ENCODE measurements at places on chromosomes 3 and 15.

DNA sequence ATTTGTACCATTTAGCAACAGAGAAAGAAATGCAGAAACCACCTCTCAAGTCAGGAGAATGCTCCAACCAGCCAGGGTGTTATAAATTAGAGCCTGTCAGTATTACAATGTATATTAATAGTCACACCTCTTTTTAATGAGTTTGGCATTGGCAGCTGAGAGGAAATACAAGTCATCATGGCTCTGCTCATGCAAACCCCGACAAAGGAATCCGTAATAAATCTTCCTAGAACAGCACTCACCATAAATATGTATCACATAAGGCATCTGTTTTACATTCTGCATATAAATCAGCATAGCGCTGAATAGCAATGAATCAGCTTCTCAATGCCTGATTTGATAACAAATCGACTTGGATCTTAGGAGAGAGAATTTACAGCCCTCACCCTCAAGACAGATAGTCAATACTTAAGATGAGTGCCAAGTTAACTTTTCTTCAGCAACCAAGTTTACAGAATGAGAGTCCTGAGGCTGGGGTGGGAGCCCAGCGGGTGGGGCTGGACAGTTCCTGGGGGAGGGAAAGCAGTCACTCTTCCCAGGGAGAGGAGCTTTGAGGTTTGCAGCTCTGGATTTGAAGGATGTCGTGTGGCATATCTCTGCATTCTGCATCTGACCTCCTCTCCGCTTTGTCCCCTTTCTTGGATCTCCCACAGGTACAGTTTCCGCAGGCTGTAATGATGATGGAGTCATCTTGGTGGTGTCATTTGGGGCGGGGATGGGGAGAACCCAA is 1034.4 kb upstream of the NR2F2 start:
- no peak for DNase-seq

DNA sequence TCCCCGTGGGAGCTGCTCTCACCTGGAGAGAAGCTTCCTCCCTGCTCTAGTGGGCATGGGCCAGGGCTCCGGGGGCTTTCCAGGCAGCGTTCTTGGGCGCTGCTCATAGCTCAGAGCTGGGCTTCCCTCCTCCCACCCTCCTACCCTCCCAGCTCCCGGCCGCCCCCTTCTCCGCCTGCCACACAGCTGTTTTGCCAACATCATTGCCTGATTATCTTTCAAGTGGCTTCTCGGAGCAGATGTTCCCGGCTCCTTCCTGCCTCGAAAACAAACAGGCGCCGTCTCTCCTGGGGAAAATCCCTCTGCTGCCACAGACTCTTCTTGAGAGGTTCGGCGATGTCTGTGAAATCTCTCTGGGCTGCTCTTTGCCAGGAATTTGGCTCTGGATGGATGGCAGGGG is 195.6 kb downstream of the RPLP1 start:
- DNase-seq, result no peak

DNA sequence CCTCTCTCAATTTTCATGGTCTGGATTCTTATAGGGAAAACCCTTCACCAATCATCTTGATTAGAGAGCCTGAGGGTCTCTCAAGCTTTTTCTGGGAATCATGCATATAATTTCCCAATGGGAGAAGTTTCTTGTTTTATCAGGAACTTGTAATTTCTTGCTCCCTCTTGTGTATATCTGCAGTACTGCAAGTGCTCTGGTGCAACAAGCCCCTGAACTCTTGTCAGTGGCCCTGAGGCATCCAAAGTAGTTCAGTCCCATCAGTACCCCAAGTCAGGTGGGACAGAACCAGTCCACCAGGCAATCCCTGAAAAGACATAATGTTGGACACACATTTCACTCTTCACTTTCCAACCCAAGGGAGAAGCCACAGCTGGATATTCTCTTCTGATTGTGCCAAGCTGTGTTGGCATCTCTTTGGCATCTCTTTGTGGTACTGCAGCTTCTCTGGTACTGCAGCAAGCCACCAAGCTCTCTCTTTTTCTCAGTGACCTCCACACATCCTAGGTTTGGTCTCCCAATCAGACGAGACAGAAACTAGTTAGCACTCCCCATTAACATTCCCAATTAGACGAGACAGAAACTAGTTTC is 214.5 kb downstream of the ZIC4 start:
- peak; percentile 35 for DNase-seq

DNA sequence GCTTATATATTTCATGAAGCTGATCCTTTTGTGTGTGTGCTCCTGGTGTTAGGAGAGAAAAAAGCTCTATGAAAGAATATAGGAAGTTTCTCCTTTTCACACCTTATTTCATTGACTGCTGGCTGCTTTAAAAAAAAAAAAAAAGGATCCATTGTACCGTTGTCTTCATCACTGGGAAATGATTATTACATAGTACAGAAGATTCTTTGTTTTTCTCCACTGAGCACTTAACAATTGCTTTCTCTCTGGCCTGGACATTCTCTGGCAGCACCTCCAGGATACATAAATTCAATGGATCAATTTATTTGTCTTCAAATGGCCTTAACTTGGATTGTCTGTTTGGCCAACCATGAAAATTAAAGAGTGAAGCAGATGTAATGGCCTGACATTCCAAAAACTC is 37.2 kb downstream of the DPH3 start:
- DNase-seq, result no peak

GRCh38 chr15:68205954-68206539 is 915 bp upstream of the CALML4 start:
- peak; percentile 47 for DNase-seq

- no peak for DNase-seq
Observed at GRCh38 chr3:13164893-13165492, 91.8 kb upstream of the IQSEC1 start.

GRCh38 chr15:60535265-60535664 is 56.3 kb upstream of the ICE2 start:
- DNase-seq, result no peak

GRCh38 chr3:102510663-102511062 is 75.8 kb downstream of the ZPLD1 start:
- no peak for DNase-seq

- no peak for DNase-seq
Observed at GRCh38 chr15:61126811-61127210, 102.3 kb downstream of the RORA start.
